ENCODE measurements at places on chromosomes 4 and X.

GRCh38 chr4:184375027-184375426, 99.3 kb downstream of the IRF2 start:
- no peak for DNase-seq

- no peak for DNase-seq
Observed at GRCh38 chr4:183686461-183686860, 27.4 kb downstream of the TRAPPC11 start.

GRCh38 chrX:24767557-24767956, 73.8 kb downstream of the POLA1 start:
- DNase-seq: no peak

GRCh38 chr4:184267206-184267608, 49.5 kb upstream of the ENPP6 start:
- DNase-seq: no peak

GRCh38 chr4:143281507-143282190, 55.0 kb upstream of the GAB1 start:
- DNase-seq: no peak

DNA sequence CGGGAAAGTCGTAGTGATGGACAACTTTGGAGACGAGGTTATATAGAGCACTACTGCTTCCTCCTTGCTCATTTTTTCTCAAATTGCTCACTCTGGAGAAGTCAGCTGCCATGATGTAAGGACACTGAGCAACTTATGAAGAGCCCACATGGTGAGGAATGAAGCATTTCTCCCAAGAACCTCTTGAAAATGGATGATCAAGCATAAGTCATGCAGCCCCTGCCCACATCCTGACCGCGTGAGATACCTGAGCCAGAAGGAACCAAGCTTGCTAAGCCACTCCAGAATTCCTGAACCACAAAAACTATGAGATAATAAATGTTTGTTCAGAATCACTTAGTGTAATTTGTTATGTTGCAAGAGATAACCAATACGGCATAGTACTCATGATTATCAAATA, 42.8 kb downstream of the PDE5A start:
- no peak for DNase-seq

- peak; percentile 66 for DNase-seq
Observed at GRCh38 chr4:164956766-164957643, 20.5 kb downstream of the TRIM61 start.

DNA sequence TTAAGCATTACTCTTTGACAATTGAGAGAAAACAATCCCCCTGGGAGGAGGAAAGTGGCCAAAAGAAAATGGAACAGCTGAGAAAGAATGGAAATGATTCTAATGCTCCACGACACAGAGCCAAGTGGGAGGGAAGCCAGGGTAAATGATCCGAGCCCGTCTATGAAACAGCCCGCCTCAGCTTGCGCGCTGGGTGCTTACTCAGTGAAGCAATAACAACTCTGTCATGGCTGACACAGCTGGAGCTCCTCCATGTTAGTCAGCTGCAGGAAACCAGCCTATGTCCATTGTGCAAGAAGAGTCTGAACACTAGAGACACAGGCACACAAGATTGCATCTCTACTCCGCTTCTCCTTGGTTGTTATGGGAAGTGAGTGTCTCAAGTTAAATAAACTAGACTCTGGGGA, 19.3 kb downstream of the NOA1 start:
- DNase-seq: no peak

DNA sequence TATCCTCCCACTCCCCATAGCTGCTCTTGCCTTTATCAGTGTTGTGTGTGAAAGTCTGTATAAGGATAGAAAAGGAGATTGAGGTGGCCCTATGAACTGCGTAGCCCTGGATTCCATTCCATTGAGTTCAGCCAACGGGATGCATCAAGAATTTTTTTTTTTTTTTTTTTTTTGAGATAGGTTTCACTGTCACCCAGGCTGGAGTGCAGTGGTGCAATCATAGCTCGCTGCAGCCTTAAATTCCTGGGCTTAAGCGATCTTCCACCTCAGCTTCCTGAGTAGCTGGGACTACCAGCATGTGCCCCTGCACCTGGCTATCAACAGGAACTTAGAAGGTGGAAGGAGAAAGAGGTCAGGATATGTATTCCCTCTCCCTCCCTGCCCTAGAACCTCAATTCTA, 187.2 kb upstream of the SPRY1 start:
- no peak for DNase-seq

GRCh38 chr4:119794681-119795080, 166.1 kb upstream of the PDE5A start:
- no peak for DNase-seq

- peak; percentile 18 for DNase-seq
Observed at GRCh38 chr4:37682701-37683401, 3.3 kb downstream of the RELL1 start.

GRCh38 chr4:186400676-186401075, 134.7 kb downstream of the F11 start:
- DNase-seq: no peak

DNA sequence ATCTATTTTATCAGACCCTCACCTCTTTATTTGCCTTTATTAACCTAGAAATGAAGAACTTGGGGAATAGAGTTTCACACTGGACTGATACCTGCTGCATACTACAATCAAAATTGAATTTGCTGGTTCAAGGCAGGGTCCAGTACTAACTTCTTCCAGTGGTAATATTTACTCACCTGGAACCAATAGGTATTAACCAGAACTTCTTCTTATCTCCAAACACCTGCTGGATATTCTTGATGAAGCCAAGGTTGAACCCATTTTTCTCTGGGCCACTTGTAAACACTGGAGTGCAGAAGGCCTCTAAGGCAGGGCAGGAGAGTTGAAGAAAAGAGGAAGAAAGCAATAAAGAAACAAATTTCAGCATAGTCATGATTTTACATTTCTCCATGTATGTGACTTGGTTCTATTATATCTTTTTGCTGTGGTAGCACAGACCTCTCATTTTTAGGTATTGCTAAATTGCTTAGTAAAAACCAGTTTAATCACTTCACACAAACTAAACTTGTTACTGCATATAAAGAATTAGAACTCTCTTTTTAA, 101.1 kb downstream of the ZDHHC15 start:
- DNase-seq: no peak

- no peak for DNase-seq
Observed at GRCh38 chr4:67152976-67153375, 392.3 kb downstream of the CENPC start.

GRCh38 chrX:57595381-57595811, 3.6 kb downstream of the ZXDB start:
- no peak for DNase-seq

GRCh38 chr4:74671080-74671698, 123.1 kb downstream of the BTC start:
- DNase-seq: peak; percentile 3

- DNase-seq: no peak
Observed at GRCh38 chr4:41406113-41406516, 131.8 kb upstream of the LIMCH1 start.

DNA sequence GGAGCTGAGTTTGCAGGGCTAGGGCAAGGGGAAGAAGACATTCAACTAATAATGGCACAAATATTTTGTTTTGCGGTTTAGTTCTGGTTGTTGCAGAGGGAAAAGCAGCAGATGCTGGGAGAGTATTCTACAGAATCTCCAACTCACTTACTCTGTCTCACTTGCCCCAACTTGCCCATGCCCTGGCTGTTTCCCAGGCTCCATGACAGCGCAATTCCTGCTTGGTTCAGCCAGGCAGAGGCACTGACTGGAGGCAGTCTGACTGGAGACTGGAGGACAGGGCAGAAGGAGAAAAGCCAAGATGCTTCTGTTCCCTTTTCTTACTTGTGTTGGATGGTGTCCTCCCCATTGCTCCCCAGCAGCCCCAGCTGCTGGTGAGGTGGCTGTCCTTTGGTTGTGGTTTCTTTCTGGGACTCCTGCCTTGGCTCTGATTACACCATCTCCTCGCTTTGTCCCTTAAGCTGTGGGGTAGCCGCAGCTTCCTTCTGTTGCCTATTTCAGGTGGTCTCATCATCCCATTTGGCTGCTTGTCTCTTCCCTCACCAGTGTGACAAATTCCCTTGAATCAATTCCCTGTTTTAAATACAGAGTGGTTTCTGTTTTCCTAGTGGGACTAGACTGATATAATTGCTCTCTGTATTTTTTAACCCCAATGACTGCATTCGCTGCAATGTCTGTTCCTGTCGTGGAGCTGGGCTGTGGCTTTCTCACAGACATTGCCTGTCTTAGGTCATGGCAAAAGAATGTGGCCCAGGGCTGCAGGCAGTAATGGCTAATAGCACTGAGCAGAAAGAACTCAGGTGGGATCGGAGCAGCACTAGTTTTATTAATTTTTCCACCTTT, 24.2 kb upstream of the RASL11B start:
- DNase-seq: no peak

GRCh38 chr4:173478201-173478912, 51.7 kb downstream of the HAND2 start:
- no peak for DNase-seq

GRCh38 chr4:22942920-22943559, 250.3 kb downstream of the GBA3 start:
- no peak for DNase-seq

- no peak for DNase-seq
Observed at GRCh38 chrX:100658941-100659381, 15.0 kb downstream of the SRPX2 start.

DNA sequence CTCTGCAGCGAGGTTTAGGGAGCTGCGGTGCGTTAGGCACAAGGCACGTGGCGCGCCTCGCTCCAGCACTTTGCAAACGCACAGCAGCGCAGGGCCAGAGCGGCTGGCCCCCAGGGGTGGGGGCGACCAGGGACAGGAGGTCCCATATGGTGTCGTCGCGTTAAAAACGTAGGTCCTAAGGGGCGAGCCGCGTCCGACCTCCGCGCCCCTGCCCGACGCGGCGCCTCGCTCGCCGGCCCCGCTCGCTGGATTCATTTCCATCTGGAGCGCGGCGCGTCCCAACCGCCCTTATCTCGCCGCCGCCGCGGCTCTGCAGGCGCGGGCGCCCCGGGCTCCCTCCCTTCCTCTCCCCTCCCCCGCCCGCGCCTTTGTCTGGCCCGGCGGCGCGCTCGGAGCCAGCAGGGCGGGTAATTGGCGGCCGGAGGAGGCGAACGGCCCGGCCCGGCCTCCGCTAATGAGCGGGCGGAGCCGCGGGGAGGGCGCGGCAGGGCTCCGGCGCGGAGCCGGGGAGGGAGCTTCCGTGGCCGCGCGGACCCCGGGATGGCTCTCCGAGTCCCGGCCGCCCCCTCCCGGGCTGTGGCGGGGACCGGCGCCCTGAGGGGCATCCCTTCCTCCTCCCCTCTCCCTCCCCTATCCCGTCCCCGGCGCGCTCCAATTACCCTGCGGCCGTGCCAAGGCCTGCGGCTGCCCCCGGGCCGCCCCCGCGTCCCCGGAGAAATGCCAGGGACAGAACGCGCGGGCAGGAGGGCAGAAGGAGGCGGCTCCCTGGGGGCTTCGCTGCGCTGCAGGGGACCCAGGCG, 409.0 kb downstream of the BCOR start:
- no peak for DNase-seq

DNA sequence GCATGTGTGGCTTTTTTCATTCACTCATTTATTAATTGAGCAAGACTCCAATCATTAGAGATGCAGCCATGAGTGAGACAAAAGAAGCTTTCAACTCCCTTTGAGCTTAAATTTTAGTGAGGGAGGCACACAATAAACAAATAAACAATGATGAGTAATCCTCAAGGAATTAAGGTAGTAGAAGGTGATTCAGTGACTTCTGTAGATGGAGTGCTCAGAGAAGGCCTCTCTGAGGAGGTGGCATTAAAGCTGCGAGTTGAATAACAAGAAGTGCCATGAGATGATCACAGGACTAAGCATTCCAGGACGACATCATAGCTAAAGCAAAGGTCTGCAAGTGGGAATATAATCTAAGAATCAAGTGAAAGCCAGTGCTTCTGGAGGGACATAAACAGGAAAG, 77.6 kb downstream of the NWD2 start:
- no peak for DNase-seq

DNA sequence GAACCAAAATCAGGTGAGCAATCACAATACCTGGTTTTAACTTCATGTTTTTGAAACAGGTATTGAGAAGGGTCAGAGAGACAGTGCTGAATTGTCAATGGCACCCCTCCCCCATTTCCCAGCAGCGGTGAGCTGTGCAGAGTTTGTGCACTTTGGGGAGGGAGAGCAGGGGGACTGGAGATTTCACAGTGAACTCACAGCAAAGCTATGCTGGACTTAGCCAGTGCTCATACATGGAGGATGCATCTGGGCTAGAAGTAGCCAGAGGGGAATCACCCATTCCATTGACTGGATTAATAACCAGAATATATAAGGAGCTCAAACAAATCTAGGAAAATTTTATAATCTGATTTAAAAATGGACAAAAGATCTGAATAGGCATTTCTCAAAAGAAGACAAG, 612.6 kb downstream of the STPG2 start:
- DNase-seq: no peak

- DNase-seq: no peak
Observed at GRCh38 chr4:20512033-20512792, 188.0 kb upstream of the PACRGL start.

- DNase-seq: peak; percentile 1
Observed at GRCh38 chrX:51496501-51497291, at the start of gene NUDT11. Gene NUDT11, minus strand, starts transcription at chrX:51496592. Its CDS starts 148 bp downstream, at chrX:51496444.

DNA sequence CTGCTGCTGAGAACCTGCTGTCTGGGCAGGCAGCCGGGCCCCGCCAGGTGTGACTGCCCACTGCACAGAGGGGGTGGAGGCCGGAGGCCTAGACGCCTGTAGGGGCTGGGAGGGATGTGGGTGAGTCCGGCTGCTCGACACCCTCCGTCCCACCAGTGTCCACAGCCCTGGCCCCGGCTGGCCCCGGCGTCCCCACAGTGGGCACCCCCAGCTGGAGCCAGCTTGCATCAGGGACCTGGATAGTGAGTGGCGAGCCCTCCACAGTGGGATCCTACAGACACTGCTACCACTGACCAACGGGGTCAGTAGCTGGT, 34.7 kb upstream of the SPON2 start:
- DNase-seq: no peak

- no peak for DNase-seq
Observed at GRCh38 chrX:109089359-109089758, 353.0 kb upstream of the IRS4 start.

GRCh38 chr4:18945464-18945863, 923.9 kb upstream of the LCORL start:
- no peak for DNase-seq

DNA sequence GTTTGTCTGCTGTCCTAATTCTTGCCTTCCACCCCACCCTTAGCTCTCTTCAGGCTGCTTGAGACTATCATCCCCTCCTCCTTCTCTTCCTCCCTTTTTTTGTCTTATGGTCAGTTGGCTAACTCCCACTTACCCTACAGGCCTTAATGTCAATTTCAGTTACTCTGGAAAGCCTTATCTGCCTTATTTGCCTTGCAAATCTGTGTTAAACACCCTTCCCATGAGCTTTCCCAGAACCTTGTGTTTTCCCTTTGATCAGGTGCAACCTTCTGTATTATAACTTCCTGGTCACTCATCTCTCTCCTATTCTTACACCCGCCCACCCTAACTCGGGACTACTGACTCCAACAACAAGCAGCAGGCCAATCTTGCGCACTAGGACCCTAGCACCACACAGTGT, 74.8 kb downstream of the COX18 start:
- DNase-seq: no peak
